ENCODE measurements at places on chromosomes 7 and 10. TPM values are rescaled to one million over a fixed set of nuclear protein-coding genes. Genes with fewer than 3 reads are reported as not detected.
A peak's percentile ranks its signal among the peaks of the same experiment; 100 is the strongest.

DNA sequence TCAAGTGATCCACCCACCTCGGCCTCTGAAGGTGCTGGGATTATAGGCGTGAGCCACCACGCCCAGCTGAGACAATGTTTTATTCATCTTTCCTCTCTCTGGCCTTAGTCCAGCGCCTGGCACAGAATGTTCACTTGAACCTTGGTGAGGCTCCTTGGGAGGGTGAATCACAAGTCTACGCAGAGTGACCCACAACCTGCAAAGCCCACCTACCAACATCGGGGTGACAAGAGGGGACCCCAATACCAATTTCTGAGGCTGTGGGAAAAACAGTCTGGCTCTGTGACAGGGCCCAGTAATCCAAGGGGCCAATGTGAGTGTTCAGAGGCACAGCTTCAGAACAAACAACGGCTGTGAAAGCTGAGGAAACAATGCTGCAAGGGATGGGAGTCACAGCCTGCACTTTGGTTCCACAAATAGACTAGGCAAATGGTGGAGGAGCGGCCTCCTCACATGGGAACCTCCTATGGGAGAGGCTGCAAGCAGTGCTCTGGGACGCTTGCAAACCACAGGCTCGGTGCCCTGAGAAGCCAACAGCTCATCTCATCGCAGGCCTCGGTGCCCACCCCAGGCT is 5.6 kb upstream of the MALSU1 start:
- no peak for DNase-seq

CD36 gene
- 2.6 TPM for total RNA-seq

IDE gene
- 31.4 TPM for total RNA-seq

DNA sequence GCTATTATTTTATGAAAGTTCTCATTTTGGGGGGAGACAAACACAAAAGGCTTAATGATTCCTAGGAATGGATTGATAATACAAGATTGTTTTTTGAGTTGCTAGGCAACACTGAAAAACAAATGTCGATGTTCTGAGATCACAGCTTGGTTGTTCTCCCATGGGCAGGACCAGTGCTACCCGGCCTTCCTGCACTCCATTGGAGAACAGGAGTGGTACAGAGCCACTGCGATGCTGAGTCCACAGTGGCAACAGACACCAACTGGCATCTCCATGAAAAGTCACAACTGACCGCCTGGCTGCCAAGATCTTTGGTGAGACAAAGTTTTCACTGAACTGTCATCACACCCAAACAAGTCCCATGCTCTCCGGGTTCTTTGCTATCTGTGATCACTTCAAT is 68.9 kb upstream of the NMT2 start:
- DNase-seq = peak; percentile 65

DNA sequence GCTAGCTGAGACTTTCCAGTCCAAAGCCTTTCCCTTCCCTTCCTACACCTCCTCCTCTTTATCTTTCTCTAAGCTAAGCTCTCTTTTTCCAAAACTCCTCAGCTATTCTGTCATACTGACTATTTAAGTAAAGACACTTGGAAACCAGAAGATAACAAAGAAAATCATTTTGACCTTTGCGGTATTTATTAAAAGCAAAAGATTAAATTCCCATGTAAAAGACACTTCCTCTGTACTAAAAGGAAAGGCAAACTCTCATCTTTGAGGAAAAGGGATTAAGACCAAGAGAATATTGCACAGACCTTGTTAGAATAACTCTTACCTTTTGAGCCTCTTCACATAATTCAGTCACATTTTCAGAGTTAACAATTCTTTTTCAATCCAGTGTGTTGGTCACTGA is 15.8 kb downstream of the ST8SIA6 start:
- DNase-seq = no peak

DNA sequence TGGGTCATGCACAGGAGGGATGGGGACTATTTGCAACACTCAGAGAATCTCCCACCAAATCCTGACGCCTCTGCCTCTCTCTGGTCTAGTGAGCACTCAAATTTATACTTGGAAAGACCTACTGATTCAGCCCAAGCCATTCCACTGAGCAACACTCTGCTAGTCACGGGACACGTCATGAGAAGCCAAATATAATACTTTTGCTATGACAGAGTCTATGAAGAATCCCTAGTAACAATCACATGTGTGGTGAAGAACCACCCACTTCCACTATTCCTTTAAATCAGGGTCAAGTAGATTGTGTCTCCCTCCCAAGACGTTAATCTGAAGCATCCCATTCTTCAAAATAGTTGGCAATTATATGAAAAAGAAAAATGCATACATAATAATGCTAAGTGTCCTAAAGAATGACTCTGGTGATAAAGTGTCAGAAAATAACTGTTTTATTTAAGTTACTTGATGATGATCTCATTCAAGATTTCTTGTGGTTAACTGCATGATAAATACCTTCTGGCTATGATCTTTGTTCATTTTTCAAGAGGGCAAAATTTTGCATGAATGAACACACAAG is 28.5 kb downstream of the CHCHD3 start:
- DNase-seq = peak; percentile 99

DNA sequence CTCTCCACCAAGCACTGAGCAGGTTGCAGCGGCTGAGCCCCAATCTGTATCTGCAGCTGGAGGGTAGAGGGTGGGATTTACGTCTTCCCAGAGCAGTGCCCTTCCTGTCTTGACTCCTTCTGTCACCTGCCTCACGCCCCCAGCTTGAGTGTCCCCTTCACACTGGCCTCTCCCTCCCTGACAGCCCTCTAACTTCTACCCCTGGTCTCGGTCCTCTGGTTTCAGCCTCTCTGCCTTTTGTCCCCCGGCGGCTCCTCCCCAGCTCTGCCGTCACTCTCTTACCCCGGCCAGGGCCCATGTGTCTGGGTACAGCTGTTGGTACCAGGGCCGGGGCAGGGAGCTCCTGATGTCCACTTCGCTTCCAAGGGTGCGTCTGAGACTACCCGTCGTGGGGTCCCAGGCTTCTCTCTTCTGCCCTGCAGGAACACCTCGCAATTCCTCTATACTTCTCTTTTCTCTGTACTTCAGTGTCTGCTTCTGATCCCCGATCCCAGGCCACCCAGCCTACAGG is 654 bp downstream of the MUC3A start:
- DNase-seq = no peak

DNA sequence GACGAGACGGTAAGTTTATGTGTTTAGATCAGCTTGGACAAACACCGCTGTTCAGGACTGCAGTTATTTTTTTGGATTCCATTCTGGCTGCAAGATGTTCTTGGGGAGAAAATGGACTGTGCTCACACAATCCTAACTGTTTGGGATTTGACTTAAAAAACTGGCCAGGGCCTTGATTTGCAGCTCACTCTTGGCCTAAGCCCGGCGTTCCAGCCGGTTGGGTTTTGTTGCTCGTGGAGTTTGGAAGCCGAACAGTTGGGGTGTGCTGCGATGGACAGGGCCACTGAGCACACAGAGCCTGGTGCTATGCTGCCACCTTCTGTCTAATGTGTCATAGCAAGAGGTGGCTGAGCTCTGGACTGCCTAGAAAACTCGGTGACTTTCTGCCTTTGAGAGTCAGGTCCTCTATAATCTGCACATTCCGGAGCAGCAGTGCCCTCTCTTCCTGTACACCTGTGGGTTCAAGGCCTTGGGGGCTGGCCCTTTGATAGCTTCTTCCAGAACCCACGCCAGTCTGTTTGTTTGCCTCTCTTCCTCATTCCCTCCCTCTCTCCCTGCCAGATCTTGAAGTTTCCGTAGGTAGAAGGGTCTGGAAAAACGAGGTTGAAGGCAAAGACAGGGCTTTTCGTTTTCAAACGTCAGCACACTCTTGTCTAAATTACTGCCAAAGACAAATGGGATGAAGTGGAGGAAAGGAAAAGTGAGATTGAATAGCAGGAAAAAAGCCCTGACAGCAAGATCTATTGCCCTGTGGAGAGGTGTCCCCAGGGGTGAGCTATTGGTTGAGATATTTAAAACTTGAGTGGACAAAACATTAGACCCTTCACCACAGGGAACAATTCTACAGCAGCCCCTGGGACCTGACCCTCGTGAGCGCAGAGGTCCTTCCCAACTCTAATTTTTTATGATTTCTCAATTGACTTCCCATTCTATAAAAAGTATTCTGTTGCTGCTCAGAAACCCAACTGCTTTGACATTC is 167.5 kb upstream of the HABP2 start:
- DNase-seq = peak; percentile 65

DNA sequence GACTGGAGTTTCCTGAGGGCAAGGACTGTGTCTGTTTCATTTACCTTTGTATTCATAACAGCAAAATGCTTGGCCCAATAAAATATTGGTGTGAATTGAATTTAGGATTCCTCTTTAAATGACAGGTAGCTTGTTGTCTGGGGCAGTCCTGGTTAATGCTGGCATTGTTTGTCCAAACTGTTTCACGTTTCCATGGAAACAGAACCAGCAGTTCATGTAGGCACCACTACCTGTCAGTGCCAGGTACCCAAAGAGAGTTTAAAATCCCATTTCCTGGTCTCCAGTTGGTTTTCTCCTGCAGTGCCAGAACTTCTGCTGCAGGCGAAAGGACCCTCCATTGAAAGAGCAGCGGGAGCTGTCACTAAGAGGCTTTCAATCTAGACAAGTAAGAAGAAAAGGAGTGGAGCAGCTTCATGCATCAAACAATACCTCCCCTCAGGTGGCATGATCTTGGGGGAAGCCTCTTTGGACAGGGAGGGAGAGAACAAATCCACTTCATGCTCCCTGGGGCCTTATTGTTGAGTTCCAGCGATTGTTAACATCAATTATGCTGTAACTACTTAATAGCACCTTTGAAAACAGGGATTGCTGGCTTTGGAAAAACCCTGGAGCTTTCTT is 109.6 kb downstream of the KIF20B start:
- no peak for DNase-seq

DNA sequence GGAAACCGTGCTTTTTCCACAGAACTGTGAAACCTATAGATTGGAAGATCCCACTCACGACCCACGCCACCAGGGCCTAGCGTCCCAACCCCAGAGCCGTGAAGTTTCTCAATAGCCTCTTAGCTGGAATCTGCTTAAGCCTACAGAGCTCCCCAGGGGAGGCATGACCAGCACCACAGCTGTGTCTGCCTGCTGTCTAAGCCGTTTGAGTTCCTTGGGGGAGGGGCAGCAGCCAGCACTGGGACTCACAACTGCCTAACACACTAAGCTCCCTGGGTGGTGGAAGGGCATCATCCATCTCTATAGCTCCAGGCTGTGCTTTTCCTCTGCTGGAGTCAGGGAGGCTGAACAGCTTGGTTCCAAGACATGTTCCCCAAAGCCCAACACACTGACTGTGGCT is 26.0 kb upstream of the TMEM140 start:
- no peak for DNase-seq

HTR5A gene
- total RNA-seq = not detected

DNA sequence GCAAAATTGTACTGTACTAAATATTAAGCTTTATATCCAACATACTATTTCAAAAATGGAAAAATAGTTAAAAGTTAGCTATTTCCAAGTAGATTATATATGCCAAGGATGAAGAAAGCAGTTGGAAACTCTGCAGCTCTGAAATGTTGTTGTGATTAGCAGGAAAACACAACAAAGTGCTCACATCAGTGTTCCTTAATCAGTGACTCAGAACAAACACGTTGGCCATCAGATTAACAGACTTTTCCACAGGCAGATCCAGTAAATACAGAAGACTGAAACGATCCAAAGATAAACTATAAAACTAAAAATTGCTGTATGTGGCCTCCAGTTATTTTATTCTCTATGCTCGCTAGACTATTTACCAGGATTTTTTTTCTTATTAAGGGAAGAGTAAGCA is 99.6 kb upstream of the SEMA3D start:
- DNase-seq = no peak

DPP6 gene
- 0.48 TPM for total RNA-seq

FGFR2 gene
- 11.8 TPM for total RNA-seq

CHST3 gene
- total RNA-seq = 42.9 TPM

GRCh38 chr10:603745-604144 is 85.7 kb downstream of the DIP2C start:
- no peak for DNase-seq

MUC12 gene
- total RNA-seq = 2.5 TPM

GRCh38 chr7:17939606-17940301 is 540 bp downstream of the SNX13 start:
- DNase-seq = no peak

CALML5 gene
- total RNA-seq = not detected

ARHGAP22 gene
- total RNA-seq = 6.2 TPM

- DNase-seq = no peak
Observed at GRCh38 chr10:34255035-34255434, 560.1 kb downstream of the PARD3 start.

DNA sequence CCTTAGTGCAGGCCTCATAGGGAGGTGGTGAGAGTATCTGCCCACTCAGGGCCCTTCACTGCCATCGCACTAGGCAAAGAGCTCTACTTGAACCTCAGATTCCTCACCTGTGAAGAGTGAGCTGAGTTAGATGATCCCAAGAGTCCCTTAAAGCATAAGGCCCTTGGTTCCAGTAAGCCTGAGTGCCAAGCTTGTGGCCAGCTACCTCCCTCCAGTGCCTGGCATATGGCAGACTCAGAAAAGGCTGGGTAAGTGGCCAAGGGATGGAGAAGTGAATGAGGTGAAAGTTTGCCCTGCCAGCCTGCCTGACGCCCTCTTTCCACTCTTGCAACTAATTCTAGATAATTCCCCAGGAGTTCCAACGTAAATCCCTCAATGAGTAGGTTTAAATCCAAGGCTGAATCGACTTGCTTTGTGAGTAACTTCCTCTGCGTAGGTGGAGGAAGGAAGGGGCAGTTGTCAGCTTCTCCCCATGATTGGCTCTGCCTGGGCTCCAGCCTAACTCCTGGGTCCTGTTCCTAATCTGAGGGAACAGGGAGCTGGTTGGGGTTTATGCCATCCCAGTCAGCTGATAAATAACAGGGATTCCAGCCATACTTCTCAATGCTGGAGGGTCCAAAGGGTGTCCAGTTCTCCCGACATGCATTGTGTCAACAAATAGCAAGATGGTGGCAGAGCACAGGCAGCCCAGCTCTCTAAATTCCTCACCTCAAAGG is 14.2 kb downstream of the DUSP5 start:
- peak; percentile 49 for DNase-seq

- no peak for DNase-seq
Observed at GRCh38 chr7:45663167-45663921, 89.2 kb downstream of the ADCY1 start.

DNA sequence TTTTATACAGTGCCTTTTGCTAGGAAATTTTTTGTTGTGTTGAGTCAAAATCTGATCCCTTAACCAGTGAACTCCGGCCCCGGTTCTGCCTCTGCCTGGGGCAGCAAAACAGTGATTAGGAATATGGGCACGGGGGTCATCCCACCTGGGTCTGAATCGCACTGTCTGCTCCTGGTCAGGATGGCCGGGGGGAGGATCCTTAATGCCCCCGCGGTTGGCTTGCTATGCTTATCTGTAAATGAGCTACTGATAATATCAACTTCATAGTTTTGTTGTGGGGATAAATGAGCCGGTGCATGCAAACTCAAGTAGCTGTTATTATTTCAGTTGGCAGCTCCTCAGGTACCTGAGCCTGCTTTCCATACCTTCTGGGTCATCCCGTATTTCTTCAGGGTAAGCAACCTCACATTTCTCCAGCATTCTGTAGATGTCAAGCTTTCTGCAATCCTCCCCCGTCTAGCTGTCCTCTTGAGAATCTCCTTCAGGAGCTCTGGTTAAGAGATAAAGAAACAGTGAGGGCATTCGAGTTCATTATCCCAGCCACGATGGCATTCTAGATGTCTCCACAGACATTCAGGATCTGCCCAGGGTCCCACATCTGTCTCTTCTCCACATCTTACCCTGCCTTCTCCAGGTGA is 592.2 kb downstream of the SDK1 start:
- DNase-seq = no peak

GRCh38 chr7:107526672-107527071 is 37.0 kb downstream of the COG5 start:
- no peak for DNase-seq

AKR1C3 gene
- total RNA-seq = 0.43 TPM

SPAM1 gene
- not detected for total RNA-seq

GRCh38 chr7:2098496-2098895 is 134.2 kb downstream of the MAD1L1 start:
- DNase-seq = no peak
